D721Med (cell line): ENCODE measurements at places on chromosomes 12 and 14.

DNA sequence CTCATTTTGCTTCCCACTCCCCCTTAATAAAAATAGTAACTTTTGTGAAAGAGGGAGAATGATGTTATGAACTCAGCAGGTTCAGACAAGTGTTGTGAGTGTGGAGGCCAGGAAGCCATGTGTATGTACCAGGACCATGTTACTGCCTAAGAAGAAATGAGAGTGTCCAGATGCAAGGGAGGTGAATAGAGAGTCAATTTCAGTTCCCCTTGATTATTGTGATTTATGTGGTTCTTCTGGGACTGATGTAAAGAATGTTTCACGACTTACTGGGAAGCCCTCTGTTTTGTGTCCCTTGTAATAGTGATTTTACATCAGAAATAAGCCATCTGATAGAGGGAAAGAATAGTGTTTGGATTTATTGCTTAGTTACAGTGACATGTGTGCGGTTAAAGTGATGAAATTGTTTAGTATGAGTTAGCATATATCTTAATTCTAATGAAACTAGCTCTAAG lies 32.5 kb downstream of the FBXO34 start:
- DNase-seq = no peak

DNA sequence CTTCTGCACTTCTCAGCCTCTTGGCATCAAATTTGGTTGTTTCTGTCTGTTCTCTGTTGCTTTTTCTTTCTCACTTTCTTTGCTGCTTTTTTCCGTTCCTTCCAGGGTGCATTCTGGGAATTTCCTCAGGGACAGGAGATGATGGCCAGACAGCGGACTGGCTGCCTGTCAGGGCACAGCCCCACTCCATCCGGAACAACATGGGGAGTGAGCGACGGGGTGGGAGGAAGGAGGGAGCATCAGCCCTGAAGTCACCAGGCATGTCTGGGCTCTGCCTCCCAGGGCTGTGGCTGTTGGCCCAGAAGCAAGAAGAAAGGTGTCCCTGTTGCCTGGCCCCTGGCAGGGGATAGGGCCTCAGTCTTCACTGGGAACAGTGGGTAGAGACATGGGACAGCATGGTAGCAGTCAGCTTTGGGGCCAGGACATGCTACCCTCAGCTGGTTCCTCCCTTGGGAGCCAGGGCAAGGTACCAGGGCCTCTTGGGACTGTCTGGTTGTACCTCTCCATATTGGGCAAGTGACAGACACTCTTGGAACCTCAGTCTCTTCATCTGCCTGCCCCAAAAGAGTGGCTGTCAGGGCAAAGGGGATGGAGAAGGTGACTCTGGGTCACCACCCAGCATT lies 8.6 kb downstream of the PGF start:
- no peak for DNase-seq

DNA sequence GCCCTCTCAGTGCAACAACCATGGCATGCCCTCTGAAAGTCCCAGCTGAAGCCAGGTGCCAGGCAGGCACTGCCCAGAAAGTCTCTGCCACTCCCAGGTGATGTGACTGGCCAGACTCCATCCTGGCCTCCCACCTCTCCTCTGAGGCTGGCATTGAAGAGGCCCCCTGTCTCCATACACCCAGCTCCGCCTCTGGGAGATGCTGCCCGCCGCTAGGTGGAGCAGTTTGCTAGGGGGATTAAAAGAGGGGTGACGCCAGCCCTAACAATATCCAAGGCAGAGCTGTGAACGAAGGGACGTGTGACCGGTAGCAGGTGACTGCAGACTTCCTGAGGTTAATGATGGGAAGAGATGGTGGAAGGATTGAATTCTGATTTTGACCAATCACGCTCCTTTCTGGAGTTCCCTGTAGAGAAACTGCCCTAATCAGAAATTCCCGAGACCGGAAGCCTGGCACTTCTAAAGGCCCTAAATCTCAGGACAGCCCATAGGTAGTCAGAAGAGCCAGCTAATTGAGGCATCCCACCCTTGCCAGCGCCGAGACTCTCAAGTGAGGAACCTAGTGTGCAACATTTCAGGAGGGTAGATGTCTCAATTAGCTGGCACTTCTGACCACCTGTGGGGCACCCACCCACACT lies 8.3 kb upstream of the PLEK2 start:
- no peak for DNase-seq

DNA sequence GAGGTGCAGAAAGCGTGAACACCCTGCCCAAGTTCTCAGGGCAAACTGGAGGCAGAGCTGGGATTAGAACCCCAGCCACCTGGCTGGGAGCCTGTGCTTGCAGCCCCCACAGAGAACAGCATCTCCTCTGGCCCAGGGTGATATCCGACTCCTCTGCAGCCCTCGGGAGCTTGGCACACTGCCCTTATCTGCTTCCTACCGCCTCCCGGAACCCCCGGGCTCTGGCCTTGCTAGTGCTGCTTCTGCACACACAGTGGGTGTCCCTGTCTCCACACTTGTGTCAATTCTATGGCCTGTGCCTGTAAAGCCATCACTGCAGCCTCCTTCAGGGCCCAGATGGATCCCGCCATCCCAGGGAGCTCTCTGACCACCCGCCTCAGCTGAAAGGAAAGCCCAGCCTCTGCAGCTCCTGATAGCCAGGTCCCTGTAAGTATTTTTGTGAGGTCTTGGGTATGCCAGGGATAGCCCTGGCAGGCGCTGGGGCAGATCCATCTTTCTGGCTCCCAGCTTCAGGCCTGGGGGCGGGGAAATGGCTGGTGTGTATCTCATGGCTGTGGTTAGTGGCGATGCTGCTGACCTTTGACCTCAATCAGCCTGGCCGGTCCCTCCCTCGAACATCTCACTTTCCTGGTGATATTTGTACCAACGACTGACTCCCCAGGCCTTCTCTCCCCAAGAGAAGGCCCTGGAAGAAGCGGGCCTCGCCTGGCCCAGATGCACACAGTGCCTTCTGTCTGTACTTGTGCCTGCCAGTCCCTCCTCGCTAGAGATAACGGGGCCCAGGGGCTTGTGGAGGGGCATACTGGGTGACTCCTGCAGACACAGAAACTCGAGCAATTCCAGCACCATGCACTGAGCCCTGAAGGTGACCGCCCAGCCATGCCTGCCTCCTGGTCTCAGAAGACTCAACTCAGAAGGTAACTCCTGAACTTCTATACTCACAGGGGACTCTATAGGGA lies 183.8 kb downstream of the CALM1 start:
- DNase-seq = no peak

- DNase-seq = no peak
These were observed 62.4 kb upstream of the ACSS3 start for GRCh38 chr12:81015510-81015909.

DNA sequence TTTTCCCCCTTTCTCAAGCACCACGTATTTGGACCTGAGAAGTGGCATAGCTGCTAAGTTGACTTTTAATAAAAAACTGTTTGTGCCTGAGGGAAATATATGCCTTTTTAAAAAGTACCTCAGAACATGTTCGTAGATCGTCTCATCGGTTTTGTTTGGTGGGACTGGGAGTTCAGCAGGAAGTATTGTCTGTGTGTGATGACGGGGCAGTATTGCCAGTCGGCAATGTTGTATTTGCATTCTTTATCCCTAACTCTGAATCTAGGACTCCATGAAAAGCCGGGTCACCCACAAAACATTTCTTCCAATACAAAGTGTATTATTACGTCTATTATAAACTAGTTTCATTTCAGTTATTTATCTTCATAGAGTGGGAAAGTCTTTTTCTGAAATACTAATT lies 19.7 kb upstream of the FGD4 start:
- DNase-seq = no peak

- DNase-seq = no peak
These were observed 180.7 kb upstream of the PRICKLE1 start for GRCh38 chr12:42770261-42770660.

DNA sequence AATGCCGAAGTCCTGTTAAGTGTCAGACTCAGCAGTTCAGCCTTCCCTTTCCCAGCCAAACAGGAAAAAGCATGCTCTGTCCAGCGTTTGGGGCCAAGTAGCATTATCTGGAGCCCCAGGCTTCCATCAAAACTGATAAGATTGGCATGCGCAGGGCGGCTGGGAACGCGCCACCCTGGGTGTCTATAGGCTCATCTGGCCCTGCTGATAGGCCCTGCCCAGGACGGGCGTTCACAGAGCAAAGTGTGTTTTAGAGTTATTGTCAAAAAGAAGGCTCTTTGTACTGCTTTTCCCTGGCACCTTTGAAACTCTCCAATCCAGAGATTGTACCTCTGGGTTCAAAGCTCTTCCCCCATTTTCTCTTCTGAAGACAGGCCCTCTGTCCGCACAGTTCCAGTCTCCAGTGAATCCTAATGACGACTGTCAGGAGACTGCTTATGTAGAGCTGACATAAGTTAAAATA lies at the start of gene ART4:
ART4 (minus strand) TSS at position 102 of the 463 bp plus-strand sequence. CDS start 413 bp downstream, outside the sequence.
- no peak for DNase-seq

DNA sequence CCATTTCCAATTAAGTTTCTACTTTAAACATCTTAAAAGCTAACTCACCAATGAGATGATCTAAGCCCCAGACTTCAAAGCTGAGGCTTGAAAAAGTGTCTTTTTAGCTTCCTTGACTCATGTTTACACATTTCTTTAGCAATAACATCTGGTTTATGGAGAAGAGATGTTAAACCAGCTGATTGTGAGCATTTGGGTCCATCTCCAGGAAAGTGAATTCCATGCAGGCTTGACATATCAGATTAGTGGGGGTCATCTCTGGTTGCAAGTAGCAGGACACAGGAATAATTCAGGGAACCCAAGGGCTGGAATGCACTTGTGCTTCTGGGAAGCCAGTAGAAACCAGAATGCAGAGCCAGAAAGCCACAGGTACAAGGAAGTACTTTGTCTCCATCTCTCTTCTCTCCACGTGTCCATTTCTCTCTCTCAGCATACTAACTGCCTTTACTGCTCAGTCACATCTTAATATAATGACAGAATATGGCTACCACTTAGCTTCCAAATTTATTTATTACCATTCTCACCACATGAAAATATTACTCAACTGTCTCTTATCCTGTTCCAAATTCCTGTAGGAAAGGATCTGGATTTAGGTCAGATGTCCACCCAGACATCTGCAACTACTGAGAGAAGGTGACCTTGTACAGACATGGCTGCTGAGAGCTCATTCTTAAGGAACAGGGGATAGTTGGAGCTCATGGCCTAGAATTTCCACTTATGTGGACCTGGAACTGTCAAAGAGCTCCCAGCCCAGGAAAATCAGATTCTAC lies 104.4 kb downstream of the SCN8A start:
- no peak for DNase-seq

DNA sequence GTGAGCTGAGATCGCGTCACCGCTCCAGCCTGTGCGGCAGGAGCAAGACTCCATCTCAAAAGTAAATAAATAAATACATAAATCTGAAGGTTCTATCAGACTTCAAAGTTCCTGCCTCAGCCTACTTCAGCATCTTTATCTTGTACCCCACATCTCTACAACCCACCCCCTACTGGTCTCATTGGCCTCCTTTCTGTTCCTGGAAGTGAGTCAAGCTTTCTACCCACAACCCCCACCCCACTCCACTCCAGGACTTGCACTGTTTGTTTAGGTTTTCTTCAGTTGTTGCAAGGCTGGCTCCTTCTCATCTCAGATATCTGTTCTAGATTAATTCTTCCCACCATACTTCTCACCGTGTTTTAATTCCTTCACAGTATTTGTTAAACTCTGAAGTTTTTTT lies 714 bp upstream of the PSMC6 start:
- no peak for DNase-seq

GRCh38 chr14:105275267-105275946 lies 25.4 kb downstream of the BRF1 start:
- DNase-seq = no peak

DNA sequence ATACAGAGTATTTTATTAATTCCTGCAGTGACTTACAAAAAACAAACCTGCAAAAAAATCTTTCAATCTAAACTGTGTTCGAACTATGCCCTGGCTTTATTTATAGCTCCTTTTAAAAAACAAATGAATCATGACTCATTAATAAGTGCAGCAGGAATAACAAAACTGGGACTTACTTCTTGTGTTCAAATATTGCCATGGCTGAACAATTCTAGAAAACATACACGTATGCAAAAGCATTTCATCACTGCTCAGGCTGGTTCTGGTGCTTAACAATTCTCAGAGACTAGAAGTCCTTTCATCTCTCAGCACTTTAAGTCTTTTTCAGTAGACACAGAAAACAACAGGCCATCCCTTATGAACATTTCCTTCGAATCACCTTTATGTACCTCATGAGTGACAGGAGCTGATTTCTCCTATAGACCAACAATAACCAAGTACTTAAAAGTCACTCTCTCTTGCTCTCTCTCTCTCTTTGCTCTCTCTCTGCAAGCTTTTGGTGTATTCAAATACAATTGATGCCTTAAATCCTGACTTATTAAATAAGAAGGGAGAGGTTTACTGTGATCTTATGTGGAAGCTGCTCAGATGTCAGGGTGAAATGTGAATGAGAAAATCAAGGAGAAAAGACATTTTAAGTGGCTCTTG lies 268.8 kb downstream of the TTC8 start:
- no peak for DNase-seq

- DNase-seq = no peak
These were observed 5.5 kb upstream of the SLC7A7 start for GRCh38 chr14:22820731-22821130.

- no peak for DNase-seq
These were observed 47.1 kb downstream of the GIT2 start for GRCh38 chr12:109949089-109949488.

DNA sequence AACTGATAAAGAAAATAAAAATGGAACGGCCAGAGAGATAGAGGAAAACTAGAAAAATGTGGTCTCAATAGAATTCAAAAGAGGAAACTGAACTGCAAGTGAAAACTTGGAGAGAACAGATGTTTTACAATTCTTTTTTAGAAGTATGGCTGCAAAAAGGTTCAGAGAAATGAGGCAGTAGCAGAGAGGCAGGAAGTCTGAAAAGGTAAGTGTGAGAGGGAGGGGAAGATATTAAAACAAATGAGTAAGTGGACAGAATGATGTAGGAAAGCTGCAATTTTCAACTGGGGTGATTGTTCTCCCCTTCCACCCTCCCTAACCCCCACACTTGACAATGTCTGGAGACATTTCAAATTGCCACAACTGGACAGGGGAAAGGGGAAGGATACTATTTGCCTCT lies 12.9 kb downstream of the BTBD7 start:
- DNase-seq = no peak

DNA sequence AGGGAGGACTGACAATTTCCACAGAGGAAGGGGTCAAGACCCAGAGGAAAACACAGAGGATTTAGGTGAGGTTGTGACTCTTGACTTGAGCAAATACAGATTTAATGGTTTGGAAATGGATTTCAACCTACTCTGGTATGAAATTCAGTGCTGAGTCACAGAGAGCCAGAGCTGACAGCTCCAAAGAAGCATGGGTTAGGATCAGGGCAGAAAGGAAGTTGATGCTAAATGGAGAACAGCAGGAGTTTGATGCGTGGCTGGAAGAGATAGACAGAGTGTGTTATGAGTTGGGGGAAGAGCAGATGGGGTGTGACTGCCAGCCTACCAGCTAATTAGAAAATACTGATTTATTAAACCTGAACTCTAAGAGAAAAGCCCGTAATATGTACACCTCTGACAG lies 272.6 kb downstream of the FOXG1 start:
- DNase-seq = no peak
